ENCODE measurements at places on chromosomes 7 and 10. TPM values are rescaled to one million over a fixed set of nuclear protein-coding genes. Genes with fewer than 3 reads are reported as not detected.

PITX3 gene
- total RNA-seq, result not detected

SPACDR gene
- 1.4 TPM for total RNA-seq

PALD1 gene
- total RNA-seq, result 0.07 TPM

SMARCD3 gene
- total RNA-seq, result 10.7 TPM

- no peak overlapping the region for H3K4me3 ChIP-seq
- no peaks in the 10 kb centered on the region for H3K27me3 ChIP-seq
- H3K4me1 ChIP-seq, result peaks cover 8% of the 10 kb centered on the region
Observed at GRCh38 chr10:32987172-32987571, 29.1 kb upstream of the ITGB1 start.

DNA sequence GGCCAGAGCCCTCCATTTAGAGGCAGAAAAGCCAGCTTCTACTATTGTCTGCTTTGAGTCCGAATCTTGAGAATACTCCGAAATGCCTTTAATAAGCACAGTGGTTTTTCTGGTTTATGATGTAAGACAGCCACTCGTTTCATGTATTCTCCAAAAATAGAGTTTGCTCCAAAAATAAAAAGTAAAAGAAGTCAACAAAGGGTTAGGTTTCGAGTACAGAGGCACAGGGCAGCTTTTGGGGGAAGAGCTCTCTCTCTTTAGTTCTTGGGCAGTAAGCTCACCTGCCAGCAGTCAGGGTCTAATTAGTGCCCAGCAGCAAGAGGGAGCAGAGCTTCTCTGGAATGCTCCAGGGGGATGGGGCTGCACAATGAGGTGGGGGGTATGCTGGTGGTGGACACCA, 20.2 kb downstream of the CREB3L2 start:
- H3K36me3 ChIP-seq, result peaks cover 2% of the 10 kb centered on the region
- no peak overlapping the region for H3K27ac ChIP-seq
- no peak for DNase-seq
- no peaks in the 10 kb centered on the region for H3K27me3 ChIP-seq
- peaks cover 15% of the 10 kb centered on the region for H3K4me1 ChIP-seq
- no peak overlapping the region for H3K4me3 ChIP-seq

- no peak overlapping the region for H3K27ac ChIP-seq
- DNase-seq, result no peak
- no peak overlapping the region for H3K4me3 ChIP-seq
- no peaks in the 10 kb centered on the region for H3K36me3 ChIP-seq
Observed at GRCh38 chr7:157832006-157832405, 495.2 kb downstream of the DNAJB6 start.

GRCh38 chr7:148058092-148058491, 532.5 kb upstream of the C7orf33 start:
- no peaks in the 10 kb centered on the region for H3K27me3 ChIP-seq
- H3K36me3 ChIP-seq, result no peaks in the 10 kb centered on the region
- H3K4me3 ChIP-seq, result no peak overlapping the region
- H3K4me1 ChIP-seq, result no peaks in the 10 kb centered on the region
- DNase-seq, result no peak

DNA sequence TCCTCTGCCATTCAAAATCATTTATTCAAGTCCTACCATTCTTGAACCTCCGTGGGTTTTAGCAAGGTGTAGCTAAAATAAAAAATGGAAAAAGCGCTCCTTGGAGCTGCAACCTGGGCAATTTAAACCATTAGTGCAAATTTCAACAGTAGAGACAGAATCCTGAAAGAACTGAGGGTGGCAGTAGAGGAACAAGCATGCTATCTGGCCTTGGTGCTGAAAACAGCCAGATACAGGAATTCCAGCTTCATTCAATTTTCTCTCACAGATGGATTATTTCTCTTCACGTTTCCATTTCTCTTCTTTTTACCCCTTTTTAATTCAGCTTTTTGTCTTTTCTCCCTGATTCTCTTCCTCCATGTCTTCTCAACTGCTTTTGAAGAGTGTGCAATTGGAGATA, 77.7 kb downstream of the OTUD1 start:
- peaks cover 2% of the 10 kb centered on the region for H3K4me1 ChIP-seq
- H3K27me3 ChIP-seq, result peaks cover 52% of the 10 kb centered on the region
- DNase-seq, result no peak
- H3K36me3 ChIP-seq, result peaks cover 6% of the 10 kb centered on the region
- H3K27ac ChIP-seq, result no peak overlapping the region
- H3K4me3 ChIP-seq, result no peak overlapping the region

- H3K36me3 ChIP-seq, result no peaks in the 10 kb centered on the region
- no peak overlapping the region for H3K27ac ChIP-seq
- H3K4me3 ChIP-seq, result no peak overlapping the region
- DNase-seq, result no peak
- peaks cover 7% of the 10 kb centered on the region for H3K27me3 ChIP-seq
Observed at GRCh38 chr10:70729763-70730357, 55.3 kb downstream of the TBATA start.

- peaks cover 31% of the 10 kb centered on the region for H3K27me3 ChIP-seq
- H3K36me3 ChIP-seq, result peaks cover 2% of the 10 kb centered on the region
- DNase-seq, result no peak
- no peaks in the 10 kb centered on the region for H3K4me1 ChIP-seq
- no peak overlapping the region for H3K27ac ChIP-seq
Observed at GRCh38 chr10:79588800-79589199, 21.9 kb upstream of the SFTPA1 start.

DNA sequence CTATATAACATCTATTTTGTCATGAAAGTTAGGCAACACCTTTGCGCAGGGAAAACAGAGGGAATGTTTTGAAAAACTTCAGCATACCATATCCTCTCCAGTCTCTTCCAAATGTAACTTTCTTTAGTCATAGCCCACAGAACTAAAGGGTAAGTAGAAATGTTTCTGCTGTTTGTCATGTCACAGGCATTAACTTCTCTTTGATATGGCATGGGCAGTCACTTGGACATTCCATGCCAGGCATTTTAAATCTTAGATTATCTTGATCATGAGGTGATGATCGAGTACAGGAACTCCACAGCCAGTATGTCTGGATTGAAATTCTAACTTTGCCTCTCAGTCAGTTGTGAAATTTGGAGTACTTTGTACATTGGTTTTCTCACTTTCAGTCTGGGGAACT, 27.5 kb upstream of the ETV1 start:
- H3K27me3 ChIP-seq, result no peaks in the 10 kb centered on the region
- no peaks in the 10 kb centered on the region for H3K4me1 ChIP-seq
- no peaks in the 10 kb centered on the region for H3K36me3 ChIP-seq
- no peak overlapping the region for H3K4me3 ChIP-seq
- no peak overlapping the region for H3K27ac ChIP-seq

DNA sequence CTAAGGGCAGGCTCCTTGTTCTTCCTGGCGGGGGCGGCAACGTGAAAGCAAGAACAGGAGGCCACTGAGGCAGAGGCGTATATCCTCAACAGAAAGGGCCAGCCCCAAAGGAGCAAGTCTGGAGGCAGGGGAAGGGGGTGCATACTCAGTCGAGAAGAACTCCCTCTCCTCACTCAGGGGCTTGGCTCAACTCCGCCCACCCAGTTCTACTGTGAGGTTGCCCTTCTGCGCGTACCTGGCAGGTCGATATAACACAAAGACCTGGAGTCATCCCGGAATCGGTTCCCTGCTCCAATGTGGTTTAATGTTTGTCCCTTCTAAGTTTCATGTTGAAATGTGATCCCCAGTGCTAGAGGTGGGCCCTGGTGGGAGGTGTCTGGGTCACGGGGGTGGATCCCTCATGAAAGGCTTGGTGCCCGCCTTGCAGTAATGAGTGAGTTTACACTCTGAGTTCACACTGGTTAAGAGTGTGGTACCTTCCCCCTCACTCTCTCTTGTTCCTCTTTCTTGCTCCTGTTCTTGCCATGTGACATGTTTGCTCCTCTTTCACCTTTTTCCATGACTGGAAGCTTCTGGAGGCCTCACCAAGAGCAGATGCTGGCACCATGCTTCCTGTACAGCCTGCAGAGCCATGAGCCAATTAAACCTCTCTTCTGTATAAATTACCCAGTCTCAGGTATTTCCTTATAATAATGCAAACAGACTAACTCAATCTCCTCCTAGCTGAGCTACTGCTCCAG, 32.6 kb downstream of the GSDME start:
- H3K27me3 ChIP-seq, result peaks cover 41% of the 10 kb centered on the region
- H3K36me3 ChIP-seq, result peaks cover 4% of the 10 kb centered on the region
- H3K27ac ChIP-seq, result no peak overlapping the region
- no peak overlapping the region for H3K4me3 ChIP-seq

DNA sequence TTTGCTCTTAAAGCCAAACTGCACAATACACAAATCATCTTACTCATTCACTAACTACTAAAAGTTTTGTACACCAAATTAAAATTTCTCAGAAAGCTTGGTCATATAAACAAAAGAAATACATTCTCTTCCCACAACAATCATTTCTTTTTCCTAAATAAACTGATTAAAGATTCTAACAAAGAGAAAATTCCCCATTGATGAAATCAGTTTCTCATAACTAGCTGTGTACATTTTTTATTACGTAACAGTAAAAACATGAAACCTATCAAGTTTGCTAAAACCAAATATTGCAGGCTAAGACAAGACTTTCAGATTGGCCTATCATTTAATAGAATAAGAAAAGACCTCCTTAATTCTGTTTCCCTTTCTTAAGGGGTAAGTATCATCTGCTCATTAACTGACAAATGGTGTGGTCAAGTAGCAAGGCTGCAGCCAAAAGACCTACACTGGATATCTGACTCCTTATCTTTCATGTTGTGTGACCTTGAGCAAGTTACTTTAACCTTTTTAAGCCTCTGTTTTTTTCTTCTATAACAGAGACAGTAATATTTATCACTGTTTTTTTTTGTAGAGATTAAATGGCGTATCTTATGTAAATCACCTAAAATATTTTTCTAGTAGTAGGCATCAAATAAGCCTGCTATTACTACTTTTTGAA, 22.4 kb downstream of the NAMPT start:
- peak overlapping the region; percentile 47 for H3K27ac ChIP-seq
- no peak overlapping the region for H3K4me3 ChIP-seq
- peaks cover 16% of the 10 kb centered on the region for H3K4me1 ChIP-seq

- H3K4me1 ChIP-seq, result peaks cover 15% of the 10 kb centered on the region
- no peaks in the 10 kb centered on the region for H3K36me3 ChIP-seq
- H3K4me3 ChIP-seq, result peak overlapping the region; percentile 15
Observed at GRCh38 chr10:91034042-91034441, 113.2 kb upstream of the ANKRD1 start.

Data from T-helper 17 cell (primary cell).